Ureter (tissue), 1 donor: ENCODE measurements at places on chromosomes 1 and 21. TPM values are rescaled to one million over a fixed set of nuclear protein-coding genes. Genes with fewer than 3 reads are reported as not detected.

GRCh38 chr1:182331387-182331786, 60.2 kb downstream of the GLUL start:
- no peak for DNase-seq

Gene SLFNL1
- 0.68 TPM for total RNA-seq

Gene HTR6
- not detected for total RNA-seq

Gene ADAMTS1
- total RNA-seq = 145 TPM

GRCh38 chr1:31261916-31262315, 22.2 kb upstream of the NKAIN1 start:
- no peak for DNase-seq

Gene TAS1R3
- 0.42 TPM for total RNA-seq

Gene C1orf74
- total RNA-seq = 3.5 TPM

DNA sequence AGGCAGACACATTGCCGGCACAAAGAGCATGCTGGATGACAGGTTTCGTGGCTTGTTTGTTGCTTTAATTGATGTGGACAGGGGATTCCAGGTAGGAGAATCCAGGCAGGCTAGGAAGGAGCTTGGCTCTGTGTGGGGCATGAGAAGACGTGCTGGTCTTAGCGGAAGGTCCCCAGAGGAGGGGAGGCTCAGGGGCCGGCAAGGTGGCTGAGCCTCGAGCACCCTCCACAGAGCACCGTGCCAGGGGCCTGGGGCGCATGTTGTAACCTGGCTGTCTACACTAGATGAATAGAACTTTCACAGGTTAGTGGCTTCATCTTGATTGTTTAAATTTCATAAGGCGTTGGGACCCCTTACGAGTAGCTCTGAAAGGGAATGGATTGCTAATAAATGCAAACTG, 223.1 kb downstream of the CAMTA1 start:
- no peak for DNase-seq

DNA sequence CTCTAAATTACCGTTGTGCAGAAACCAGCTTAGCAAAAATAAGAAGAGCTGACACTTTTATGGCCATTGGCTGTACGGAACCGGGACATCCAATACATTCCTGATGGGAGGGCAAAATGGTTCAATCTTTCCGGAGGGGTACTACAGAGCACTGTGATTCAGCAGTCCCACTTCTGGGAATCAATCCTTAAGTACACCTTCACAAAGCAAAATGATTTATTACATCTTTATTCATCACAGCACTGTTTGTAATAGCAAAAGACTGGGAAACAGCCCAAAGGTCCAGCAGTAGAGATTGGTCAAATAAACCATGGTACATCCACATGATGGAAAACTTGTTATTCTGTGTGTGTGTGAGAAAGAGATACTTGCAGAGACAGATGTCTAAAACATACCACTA, 9.7 kb downstream of the GNG12 start:
- DNase-seq = no peak

DNA sequence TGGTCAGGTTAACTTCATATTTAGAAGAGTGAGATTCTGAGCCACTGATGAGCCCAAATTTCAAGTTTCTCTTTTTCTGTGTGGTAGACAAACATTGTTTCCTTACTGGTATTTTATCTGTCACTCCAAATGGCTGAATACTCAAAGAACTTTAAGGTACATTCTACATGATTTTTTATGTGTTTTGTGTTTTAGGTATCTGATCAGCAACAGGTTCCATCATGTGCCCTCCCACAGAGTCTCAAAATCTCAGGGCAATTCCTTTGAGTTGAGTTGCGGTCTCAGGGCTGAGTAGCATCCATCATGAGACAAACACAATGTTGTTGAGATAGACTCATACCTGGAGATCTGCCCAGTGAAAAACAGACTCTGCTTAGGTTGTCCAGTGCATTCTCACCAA, 14.7 kb upstream of the CEP350 start:
- no peak for DNase-seq

Gene AGMAT
- 2.0 TPM for total RNA-seq

GRCh38 chr1:58345215-58346035, 201.1 kb downstream of the OMA1 start:
- DNase-seq = no peak
